ENCODE measurements at places on chromosomes 1 and 21. TPM values are rescaled to one million over a fixed set of nuclear protein-coding genes. Genes with fewer than 3 reads are reported as not detected.

GRCh38 chr1:211538287-211538686, 40.7 kb downstream of the SLC30A1 start:
- DNase-seq, result no peak

The SYT11 gene
- total RNA-seq, result 0.28 TPM

DNA sequence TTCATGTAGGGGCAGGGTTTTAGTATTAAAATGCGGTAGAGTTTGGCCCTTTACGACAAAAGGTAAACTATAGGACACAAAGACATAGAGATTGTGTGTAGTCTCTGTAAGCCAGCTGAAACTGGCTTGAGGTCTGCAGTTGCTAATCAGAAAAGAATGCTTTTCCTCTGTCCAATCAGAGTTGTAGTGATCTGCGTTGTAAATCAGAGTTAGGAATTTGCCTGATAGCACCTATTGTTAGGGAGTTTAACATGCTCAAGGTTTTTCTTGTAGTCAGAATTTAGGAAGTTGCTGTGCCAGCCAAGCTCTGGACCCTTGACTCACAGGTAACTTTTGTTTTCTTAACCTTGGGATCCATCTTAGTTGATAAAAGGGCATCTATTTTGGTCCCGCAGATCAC, 61.2 kb upstream of the VTCN1 start:
- no peak for DNase-seq

DNA sequence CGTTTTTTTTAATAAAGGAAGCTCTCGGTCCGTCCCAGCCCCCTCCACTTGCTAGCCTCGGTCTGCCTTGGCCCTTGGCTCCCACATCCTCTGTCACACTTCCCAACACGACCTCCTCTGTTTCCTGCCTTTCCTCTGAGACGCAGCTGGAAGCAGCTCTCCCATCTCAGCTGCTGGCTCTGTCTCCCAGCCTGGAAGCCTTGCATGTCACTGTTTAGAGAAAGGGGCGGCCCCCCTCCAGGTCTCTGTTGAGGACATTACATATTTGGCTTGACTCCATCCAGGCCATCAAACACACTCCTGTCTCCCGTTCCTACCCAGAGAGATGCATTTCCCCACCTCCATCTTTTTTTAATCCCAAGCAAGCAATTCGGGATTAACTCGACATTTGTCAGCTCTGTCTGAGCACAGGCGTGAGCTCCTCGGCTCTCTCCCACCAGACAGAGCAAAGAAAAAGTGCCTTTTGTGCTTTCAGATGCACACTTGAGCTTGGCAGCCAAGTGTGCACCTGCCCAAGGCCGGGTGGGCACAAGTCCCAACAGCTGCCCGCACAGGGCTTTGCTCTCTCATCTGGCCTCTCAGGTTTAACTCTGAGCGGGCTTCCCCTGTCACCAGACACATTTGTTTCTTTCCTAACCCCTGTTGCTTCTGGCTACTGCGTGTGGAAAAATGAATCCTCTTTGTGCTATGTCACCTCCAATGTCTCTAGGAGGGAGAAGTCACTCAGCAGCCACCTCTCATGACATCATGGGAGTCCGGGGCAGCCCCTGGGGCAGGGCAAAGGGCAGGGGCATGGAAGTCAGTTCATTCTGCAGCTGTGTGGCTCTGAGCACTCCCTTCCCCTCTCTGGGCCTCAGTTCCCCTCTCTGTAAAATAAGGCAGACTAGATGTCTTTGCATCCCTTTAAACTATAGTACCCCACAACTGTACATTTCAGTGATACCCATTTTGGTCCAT, 108.3 kb downstream of the KCND3 start:
- no peak for DNase-seq

GRCh38 chr21:31326522-31327242, 17.4 kb downstream of the TIAM1 start:
- no peak for DNase-seq

- no peak for DNase-seq
Observed at GRCh38 chr1:104195395-104195794, 445.7 kb downstream of the AMY1C start.

- no peak for DNase-seq
Observed at GRCh38 chr1:200369706-200370105, 40.1 kb downstream of the ZNF281 start.

The CYP4B1 gene
- not detected for total RNA-seq

Measured in H9 (cell line).